ENCODE measurements at places on chromosomes 1 and 21.

- DNase-seq: no peak
These were observed 145.2 kb downstream of the TNR start for GRCh38 chr1:175597969-175598765.

DNA sequence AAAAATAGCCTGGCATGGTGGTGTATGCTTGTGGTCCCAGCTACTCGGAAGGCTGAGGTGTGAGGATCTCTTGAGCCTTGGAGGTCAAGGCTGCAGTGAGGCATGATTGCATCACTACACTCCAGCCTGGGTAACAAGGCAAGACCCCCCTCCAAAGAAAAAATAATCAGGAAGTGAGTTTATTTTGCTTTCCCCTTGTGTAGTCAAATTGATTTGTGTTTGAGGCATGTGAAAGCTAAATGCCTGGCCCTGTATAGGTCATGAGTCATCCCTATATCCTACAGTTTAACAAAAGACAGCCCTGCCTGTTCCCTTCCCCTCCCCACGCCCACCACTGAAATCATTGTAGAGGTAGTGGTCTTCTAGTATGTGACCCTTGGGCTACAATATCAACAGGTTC lies 241.4 kb upstream of the JUN start:
- no peak for DNase-seq

DNA sequence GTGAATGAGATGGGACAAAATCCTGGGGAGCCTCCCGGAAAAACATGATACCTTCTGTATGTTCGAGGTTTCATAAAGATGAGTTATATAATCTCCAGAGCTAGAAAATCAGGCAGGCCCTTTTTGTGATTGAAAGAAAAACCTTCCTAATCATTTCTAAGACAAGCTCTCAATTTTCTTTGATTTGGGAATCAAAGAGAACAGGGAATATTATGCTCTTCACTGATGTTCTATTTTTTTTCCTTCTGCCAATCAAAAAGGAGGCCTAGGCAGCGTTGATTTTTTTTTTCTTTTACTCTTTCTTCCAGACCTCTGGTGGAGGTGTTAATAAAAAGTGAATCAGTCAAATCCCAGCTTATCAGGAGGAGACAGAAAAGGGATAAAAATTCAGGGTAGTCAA lies 34.5 kb downstream of the DIRAS3 start:
- DNase-seq: no peak

GRCh38 chr1:233326811-233327650 lies 493 bp upstream of the MAP3K21 start:
- DNase-seq: peak; percentile 92

DNA sequence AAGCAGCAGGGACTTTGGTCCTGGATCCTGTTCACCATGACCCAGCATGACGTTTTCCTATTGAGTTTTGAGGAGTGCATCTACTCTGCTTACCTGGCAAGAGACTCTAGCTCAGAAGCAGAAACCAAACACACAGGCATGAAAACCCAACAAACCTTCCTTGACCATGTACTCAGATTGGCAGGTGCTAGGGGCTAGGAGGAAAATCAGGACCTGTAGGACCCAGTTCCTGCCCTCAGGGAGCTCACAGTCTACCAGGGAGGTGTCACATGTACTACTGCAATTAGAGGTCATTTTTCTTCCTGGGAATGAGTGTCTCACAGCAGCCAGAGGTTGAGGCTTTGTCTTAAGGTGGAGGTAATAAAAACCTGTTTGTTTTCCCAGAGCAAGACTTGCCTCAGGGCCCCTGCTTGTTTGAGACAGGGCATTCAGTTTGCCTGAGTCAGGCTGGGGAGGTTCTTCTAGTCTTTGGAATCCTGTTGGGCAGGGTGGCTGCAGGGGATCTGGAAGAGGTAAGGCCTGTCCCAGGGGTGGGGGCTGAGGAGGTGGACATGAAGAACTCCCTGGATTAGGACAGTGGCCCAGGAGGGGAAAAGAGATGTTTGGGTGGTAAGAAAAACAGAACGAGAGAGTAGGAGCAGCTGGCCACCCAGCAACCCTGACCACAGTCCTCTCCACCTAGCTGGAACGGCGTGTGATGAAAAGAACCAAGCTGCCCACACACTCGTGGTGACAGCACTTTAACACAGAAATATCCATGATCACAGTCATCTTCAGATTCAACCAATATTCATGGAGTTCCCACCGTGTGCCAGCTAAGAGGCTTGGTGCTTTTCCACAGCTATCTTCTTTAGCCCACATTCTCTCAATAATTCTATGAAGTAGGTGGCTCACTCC lies 30.8 kb downstream of the IER5 start:
- no peak for DNase-seq

- DNase-seq: no peak
These were observed 663.0 kb downstream of the AJAP1 start for GRCh38 chr1:5317391-5317790.

- peak; percentile 54 for DNase-seq
These were observed 48.4 kb downstream of the SLAMF6 start for GRCh38 chr1:160474392-160475242.

- DNase-seq: no peak
These were observed 17.0 kb upstream of the KCNA10 start for GRCh38 chr1:110535985-110536384.

- no peak for DNase-seq
These were observed 105.6 kb upstream of the USH2A start for GRCh38 chr1:216528816-216529215.

Data from suppressor macrophage (primary cell).